NCI-H1417 treated with DMSO at 0.1 percent for 48 hours (cell line): ENCODE measurements at places on chromosomes 12 and 14.

GRCh38 chr14:53695692-53696214, 260.9 kb downstream of the BMP4 start:
- DNase-seq = no peak

- no peak for DNase-seq
Observed at GRCh38 chr14:31945074-31945613, 132.0 kb upstream of the ARHGAP5 start.

GRCh38 chr12:51589060-51589459, 2.0 kb upstream of the SCN8A start:
- no peak for DNase-seq

GRCh38 chr12:97164936-97165335, 257.9 kb downstream of the NEDD1 start:
- no peak for DNase-seq
